Lower leg skin (tissue), 4 donors: ENCODE measurements at places on chromosomes 2 and 18. TPM values are rescaled to one million over a fixed set of nuclear protein-coding genes. Genes with fewer than 3 reads are reported as not detected.
A peak's percentile ranks its signal among the peaks of the same experiment; 100 is the strongest.

Gene SPP2
- total RNA-seq = not detected

Gene HOXD12
- 0.27 TPM for total RNA-seq

- no peak for DNase-seq
Observed at GRCh38 chr2:12262681-12263436, 453.9 kb upstream of the TRIB2 start.

DNA sequence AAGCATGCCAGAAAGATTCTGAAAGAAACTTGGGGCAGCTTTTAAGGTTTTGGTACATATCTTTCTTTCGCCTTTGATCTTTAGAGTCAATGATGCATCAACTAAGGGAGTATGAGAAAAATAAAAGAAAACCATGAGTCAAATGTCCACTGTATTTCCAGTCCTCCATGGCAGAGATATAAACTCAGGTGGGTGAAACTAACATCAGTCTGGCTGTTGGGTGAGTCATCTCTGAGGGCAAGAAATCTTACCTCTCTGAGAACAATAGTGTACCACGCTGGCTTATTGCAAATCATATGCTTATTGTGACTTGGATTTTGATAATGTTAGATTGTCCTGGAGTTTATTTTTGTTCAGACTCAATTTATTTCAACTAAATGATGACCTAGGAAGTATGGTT is 521.0 kb downstream of the PLCL1 start:
- DNase-seq = no peak

- peak; percentile 35 for DNase-seq
Observed at GRCh38 chr2:127516041-127516762, 10.1 kb downstream of the IWS1 start.

Gene GPC1
- 121 TPM for total RNA-seq

- no peak for DNase-seq
Observed at GRCh38 chr2:11542275-11542819, 8.5 kb downstream of the GREB1 start.

DNA sequence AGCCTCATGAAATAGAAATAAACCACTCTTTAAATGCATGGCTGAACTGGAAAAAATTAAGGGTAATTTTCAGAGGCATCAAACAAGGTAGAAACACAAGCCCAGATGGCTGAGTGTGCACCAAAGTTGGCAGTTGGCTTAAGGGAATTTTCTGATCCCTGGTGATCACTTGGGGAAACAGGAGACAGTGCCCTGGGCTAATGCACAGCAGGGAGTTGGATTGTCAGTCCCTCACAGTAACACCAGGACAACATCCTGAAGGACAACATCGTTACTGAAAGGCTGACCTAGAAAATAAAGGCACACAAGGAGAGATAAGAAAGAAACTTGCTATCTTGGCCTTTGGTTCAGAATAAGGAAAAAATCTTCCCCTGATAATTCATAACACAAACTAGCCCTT is 417.0 kb downstream of the SLC4A3 start:
- no peak for DNase-seq

- no peak for DNase-seq
Observed at GRCh38 chr2:143955401-143956065, 564.4 kb downstream of the ZEB2 start.

Gene NEU4
- not detected for total RNA-seq

DNA sequence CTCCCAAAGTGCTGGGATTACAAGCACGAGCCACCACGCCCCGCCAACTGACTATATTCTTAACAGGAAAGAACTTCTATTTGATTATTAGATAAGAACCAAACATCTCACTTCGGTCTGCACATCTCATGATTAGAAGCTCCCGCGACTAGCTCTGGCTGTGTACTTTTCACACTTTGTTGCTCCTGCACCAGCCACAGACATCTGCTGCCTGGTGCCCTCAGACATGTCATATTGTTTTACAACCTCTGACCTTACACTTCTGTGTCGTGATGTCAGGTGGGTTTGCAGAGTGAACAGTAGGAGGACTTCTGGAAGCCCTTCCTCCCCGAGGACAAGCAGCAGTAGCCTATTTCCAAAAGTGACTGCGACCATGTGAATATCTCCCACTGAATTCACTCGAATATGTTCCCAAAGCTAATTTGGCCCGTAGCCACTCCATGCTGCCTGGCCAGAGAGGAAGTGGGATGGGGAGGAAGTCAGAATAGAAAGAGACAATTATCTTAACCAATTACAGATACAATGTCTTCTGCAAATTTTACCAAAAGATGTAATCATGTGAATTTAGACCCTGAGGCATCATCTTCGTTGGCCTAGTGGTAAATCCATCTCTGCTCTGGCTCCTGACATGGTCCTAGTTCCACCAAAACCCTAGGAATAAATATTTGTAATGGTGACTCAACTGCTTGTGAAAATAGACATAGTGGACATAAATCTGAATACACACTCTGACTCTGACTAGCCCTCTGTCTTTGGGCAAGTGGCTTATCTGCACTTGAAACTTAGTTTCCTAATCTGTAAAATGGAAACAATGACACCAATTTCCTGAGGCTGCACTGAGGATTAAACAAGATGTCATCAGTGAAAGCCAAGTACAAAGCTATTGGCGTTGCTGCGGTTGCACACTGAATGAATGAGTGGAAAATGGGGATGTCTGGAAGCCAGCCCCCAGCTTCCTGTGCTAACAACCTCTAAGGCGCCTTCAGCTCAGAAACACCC is 406.1 kb downstream of the LRATD1 start:
- no peak for DNase-seq

Gene PRKD3
- 33.4 TPM for total RNA-seq

DNA sequence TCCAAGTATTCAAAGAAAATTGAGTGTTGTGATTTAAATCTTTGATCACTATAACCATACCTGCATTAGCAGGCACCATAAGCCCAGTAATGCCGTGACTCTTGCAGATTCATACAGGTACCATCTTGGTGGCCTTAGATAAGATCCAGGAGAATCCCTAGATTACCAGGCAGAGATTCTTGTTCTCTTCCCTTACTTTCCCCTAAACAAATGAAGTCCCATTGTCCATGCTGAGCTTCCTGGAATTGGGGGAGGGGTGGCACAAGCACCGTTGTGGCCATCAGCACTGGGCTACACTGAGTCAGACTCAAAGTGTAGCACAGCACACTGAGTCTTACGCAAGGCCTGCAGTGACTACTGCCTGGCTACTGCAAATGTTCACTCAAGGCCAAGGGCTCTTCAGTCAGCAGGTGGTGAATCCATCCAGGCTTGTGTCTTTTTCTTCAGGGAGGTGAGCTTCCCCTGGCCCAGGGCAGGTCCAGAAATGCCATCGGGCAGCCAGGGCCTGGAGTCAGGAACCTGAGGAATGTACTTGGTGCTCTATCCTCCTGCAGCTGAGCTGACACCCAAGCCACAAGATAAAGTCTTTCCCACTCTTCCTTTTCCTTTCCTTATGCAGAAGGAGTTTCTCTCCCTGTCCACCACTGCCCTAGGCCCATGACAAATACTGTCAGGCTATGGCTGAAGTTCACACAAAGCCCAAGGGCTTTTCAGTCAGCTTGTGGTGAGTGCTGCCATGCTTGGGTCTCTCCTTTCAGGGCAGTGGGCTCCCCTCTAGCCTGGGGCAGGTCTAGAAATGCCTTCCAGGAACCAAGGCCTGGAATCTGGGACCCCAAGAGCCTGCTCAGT is 52.6 kb downstream of the CD28 start:
- DNase-seq = no peak

DNA sequence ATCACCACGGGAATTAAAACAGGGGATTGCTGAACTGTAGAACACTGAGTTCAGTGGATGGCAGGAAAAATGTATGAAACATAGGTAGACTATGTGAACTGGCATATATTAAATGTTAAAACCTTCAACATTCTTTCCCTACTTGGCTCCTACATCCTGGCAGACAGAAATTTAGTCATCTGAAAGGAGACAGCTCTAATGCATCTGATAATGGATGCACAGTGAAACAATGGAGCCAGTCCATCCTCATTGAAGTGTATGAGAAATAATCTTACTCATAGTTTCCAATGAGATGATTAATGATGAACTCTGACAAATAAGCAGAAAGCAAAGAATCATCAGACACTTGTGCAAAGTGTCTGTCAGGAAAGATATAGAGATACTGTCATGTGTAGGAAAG is 1629.7 kb upstream of the TMEFF2 start:
- DNase-seq = no peak

DNA sequence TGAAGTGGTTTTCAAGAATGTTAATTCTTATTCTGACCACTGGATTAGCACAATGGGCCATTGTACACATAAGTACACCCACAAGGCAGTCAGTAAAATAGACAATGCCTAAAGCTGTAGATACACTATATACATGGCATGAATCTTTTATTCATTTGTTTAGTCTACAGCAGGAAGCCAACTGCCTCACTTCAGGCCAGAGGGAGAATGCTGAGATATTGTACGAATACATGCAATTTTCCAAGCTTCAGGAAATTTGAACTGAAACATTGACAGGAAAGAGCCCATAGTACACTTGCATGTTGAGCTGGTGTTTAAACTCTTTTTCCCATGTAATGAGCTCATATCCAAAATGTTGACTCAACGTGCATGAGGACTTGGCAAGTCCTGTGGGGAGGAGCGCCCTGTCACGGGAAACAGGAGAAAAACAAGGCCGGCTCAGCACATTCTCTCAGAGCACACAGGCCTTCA is 111.6 kb upstream of the CYP1B1 start:
- DNase-seq = peak; percentile 94
